ENCODE measurements at places on chromosomes 2 and 18. TPM values are rescaled to one million over a fixed set of nuclear protein-coding genes. Genes with fewer than 3 reads are reported as not detected.
A peak's percentile ranks its signal among the peaks of the same experiment; 100 is the strongest.

GRCh38 chr2:186891185-186891621 is 42.2 kb upstream of the ZSWIM2 start:
- DNase-seq: peak; percentile 64

LYPD1 gene
- polyA plus RNA-seq: 17.1 TPM

DNA sequence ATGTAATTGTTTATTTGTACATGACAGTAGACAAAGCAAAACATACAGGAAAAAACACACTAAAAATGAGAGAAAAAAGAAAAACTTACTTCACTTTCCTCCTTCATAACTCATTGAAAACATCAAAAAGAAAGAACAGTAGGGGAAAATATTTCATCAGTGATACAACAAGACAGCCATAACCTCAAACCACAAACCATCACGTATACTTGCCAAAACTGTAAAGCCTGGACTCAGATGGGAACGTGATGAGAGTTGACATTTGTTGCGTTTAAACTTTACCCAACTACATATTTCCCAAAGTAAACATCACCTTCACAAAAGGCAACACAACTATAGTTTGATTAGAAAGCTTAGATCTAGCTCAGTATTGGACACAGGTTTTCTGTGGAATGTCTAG is 278.2 kb upstream of the COL3A1 start:
- DNase-seq: no peak

DNA sequence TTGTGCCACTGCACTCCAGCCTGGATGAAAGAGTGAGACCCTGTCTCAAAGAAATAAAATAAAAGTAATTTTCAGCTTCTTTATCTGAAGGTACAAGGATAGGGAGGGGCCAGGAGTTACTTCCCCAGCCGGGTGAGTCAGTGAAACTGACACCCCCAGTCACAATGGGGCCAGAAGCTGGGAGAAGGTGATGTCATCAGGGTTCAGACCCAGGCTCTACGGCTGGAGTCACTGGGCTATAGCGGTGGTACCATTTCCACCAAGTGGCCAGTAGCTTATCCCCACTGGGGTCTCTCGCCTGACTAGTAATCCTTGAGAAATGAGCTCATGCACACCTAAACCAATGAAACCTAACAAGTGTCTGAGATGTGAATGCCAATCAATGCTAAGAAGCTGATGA is 107.9 kb downstream of the ALPK2 start:
- no peak for DNase-seq

GRCh38 chr2:134846213-134846612 is 7.8 kb downstream of the ACMSD start:
- no peak for DNase-seq

SCN9A gene
- polyA plus RNA-seq: 6.0 TPM

GKN2 gene
- not detected for polyA plus RNA-seq

MBOAT2 gene
- 90.6 TPM for polyA plus RNA-seq

- no peak for DNase-seq
Observed at GRCh38 chr2:158179660-158180059, 78.0 kb downstream of the UPP2 start.

GRCh38 chr18:23805898-23806297 is 116.6 kb downstream of the LAMA3 start:
- no peak for DNase-seq

DNA sequence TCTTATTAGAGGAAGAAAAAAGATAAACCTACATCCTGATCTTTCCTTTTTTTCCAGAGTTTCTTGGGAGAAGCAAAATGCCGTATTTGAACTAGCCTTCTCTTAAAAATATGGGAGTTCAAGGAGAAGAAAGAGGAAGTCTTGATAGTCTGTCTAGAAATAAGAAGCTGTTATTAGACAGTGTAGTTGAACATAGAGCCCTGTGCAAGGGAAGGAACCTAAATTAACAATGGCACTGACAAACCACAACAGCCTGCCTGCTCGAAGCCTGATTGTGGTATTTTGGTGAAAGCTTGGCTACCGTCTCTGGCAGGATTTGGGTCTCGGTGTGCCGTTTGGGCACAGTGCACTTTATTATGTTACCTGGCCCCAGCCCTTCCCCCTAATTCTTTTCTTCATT is 17.1 kb downstream of the SMARCAL1 start:
- no peak for DNase-seq

- peak; percentile 86 for DNase-seq
Observed at GRCh38 chr2:224178056-224178455, 139.0 kb upstream of the SERPINE2 start.

GRCh38 chr2:218398437-218399390 is 954 bp upstream of the CTDSP1 start:
- peak; percentile 81 for DNase-seq

- no peak for DNase-seq
Observed at GRCh38 chr2:45119038-45119437, 109.8 kb upstream of the SIX2 start.

DNA sequence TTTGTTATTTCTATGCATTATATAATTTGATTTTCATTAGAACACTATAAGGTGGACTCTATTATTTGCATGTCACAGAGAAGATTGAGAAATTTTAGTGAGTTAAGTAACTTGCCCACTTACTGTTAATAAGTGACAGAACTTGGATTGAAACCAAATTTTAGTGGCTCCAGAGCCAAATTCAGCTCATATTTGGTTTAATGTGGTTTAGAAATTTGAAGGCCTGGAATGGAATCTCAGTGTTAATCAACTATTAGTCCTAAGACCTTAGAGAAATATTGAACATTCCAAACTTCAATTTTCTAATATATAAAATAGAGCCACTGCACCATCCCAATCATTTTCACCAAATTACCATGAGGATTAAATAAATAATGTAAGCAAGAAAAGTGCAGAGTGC is 281.6 kb downstream of the ZNF385B start:
- DNase-seq: no peak

DNA sequence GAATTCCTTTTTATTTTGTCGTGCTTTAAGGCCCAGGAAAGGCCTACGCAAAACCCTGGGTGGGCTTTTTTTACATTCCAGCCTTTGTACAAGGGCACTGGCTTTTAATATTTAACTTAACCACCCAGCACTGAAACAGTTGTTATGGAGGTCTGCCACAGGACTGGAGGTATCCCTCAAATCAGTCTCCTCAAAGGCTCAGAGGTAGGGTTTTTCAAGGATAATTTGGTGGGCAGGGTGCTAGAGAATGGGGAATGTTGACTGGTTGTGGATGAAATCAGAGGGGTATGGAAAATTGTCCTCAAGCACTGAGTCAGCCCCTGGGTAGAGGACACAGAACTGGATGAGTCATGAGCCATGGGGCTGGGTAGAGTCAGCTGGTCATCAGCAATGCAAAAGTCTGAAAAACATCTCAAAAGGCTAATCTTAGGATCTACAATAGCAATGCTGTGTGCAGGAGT is 443.1 kb downstream of the THSD7B start:
- no peak for DNase-seq

DNA sequence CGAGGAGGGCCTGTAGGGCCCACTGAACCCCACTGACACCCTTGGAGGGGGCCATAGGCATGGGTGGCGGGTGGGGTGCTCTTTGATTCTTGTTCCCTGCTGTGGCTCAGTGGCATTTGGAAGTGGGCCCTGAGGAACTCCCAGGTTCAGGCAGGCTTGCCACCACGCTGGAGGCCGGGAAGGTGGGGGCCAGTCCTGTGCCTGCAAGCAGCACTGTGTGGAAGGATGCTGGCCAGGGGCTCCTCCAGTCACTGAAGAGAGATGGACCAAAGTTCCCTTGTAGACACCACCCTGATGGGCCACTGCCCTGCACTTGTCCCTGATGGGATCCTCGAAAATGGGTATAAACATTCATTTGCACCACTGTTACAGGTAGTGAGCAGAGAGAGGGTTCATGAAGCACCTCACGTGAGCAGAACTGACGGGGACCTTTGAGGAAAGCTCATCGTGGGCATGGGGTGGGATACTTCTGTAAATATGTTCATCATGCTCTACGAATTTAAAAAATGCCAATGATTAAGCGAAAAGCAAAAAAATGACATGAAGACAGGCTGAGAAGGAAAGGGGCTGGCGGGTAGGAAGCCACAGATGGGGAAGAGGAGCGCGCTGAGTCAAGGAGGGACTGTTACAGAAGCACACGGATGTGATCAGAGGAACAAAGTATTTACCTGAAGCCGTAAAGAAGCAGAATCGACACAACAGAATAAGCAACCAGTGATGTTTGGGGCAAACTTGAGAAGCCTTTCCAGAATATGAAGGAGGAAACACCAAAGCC is 45.2 kb upstream of the ASB1 start:
- no peak for DNase-seq

- no peak for DNase-seq
Observed at GRCh38 chr2:136381722-136382633, 264.0 kb upstream of the CXCR4 start.

DNA sequence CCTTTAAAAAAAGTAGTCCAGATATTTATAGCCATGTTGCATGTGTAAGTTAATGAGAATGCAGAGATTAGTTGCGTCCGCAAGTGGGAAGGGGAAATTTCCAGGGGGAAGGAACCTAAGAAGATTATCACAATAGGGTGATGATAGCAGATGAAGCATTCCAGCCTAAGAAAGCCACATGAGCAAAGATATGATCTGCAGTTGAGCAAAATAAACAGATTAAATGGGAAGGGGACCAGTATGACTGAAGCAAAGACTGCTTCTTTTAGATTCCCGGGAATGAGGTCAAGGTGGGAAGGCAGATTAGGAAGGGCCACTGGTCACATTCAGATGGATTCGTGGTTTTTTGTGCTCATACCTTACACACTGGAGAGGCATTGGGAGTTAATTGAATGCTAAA is 154.6 kb upstream of the CDH2 start:
- no peak for DNase-seq

Data from muscle of arm (tissue), 14 donors.